ELR (cell line): ENCODE measurements at places on chromosomes 5 and 9.
A peak's percentile ranks its signal among the peaks of the same experiment; 100 is the strongest.

GRCh38 chr9:101126556-101126955 lies 98.0 kb downstream of the PLPPR1 start:
- DNase-seq: no peak

- DNase-seq: peak; percentile 27
These were observed 346.4 kb upstream of the RIOK2 start for GRCh38 chr5:97529354-97529985.

DNA sequence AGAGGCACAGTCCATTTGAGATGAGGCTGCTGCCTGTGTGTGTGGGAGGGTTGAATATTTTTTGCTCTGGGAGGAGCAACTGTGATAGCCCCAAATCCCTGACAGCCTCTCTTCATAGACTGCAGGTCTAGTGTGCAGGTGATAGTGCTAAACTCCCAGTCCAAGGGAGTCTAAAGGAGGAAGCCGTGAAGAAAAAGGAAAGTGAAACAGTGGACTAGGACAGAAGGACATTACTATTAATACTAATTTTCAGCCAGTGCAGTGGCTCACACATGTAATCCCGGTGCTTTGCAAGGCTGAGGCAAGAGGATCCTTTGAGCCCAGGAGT lies 295.0 kb downstream of the PDE4D start:
- no peak for DNase-seq

- DNase-seq: peak; percentile 24
These were observed 79.4 kb downstream of the LURAP1L start for GRCh38 chr9:12854221-12854620.

DNA sequence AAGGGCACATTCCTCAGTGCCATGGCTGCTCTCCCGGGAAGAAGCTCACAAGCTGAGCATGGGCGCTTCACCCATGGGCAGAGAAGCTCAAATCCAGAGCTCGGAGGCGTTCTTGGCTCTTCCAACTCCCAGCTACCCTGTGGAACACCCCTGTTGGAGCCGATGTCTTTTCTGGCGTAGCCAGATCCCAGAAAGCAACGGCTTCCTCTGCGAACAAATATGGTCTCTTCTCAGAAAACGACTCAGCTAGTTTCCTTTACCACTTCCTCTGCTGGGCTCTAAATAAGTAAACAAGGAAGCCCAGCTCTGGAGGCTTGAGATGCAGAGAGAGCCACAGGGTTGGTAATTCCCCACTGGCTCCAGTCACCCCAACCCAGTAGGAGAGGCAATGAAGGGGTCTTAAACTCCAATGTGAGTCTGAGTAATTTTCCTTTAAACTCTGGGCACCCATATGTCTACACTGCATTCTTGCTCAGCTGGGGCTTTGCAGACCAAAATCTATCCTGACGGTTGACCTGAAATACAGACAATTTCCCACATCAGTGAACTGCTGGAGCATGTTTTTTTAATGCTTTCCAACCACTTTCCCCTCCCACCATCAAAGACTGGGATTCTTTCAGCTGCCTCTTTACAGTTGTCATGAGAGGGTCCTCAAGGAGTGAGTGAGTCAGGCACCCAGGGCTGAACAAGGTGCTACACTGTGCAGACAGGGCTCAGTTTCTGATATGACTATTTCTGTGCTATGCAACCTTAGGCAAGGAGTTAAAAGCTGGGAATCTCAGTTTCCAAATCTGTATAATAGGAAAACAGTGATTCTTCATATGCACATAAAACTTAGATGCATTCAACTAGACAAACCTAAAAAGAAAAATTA lies at the start of gene LCP2:
LCP2 (minus strand) TSS at position 189 of the 874 bp plus-strand sequence; CDS start at position 23, 166 bp downstream.
- no peak for DNase-seq

GRCh38 chr5:178555771-178556211 lies 34.4 kb downstream of the COL23A1 start:
- DNase-seq: no peak

GRCh38 chr9:125522328-125522725 lies 184.7 kb downstream of the MAPKAP1 start:
- DNase-seq: peak; percentile 71

DNA sequence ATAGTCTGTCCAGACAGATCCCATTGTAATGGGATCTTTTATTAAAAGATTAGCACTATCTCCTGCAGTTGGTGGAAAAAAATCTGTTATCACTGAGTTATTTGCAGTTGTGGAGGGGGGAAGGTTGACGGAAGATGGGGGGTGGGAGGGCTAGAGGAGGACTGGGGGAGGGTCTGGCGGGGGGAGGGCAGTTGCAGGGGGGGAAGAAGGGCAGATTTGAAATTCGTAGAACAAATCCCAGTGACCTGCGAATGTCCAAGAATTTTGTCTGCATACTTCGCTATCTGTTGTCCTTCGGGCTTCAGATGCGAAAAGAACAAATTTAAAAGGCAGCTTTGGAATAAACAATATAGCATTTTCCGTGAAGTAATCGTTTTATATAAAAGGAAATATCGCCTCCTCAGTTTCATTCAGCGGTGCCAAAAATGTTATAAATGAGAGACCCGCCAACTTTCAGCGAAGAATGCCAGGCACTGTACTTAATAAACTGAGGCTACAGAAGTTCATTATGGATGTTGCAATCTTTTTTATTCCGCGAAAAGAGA lies 1.3 kb upstream of the FST start:
- no peak for DNase-seq

- DNase-seq: peak; percentile 22
These were observed 35.5 kb downstream of the DDX46 start for GRCh38 chr5:134794082-134794481.

GRCh38 chr9:81610740-81611107 lies 78.6 kb downstream of the TLE1 start:
- no peak for DNase-seq

DNA sequence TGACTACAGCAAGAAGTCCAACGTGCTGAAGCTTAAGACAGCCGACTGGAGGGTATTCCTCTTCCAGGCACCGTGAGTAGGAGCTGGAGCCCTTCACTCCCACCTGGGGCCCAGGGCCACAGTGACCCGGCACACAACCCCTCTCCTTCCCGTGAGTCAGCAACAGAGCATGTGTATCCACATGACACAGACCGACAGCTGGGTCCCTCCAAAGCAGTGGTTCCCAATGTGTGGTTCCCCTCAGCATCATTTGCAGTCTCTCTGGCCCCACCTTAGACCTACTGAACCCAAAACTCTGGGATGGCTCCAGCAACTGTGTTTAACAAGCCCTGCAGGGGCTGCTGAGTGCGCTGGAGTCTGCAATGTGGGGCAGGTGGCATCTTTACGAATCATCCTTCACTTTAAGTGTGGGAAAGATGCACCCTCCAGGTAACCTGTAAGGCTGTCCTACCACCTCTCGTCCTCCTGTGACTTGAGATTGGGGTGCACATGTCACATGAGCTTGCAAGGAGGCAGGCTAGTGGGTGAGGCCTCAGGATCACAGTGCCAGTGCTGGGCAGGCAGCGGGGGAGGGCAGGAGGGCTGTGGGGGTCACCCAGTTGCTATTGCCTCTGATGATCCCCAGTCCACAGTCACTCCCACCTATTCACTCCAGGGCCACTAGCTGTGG lies 42.2 kb downstream of the PSD2 start:
- DNase-seq: peak; percentile 10

DNA sequence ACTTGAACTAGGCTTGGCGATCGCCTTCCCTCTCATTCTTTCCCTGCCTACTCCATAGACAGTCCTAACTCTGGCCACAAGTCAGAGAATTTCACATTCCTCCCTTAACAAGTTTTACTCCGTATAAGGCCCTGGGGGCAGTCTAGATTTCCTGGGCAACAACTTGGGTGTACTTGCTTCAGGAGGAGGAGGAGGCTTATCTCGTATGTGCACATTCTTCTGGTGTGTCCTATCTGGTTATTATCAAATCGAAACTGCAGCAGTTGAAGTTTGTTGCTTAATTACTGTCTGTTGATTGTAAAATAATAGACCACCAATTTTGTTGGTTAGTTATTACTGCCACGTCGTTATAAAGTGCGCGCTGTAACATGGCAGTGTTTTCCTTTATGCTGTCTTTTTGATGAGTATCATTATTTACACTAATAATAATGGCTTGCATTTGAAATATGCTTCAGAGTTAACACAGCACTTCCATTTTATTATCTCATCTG lies 42.0 kb downstream of the PIP5K1B start:
- peak; percentile 1 for DNase-seq

- no peak for DNase-seq
These were observed 83.8 kb upstream of the ERCC6L2 start for GRCh38 chr9:95791695-95792094.

GRCh38 chr9:95452176-95452575 lies 64.6 kb downstream of the PTCH1 start:
- DNase-seq: no peak
